GM12892 (cell line): ENCODE measurements at places on chromosomes 5 and 9.
A peak's percentile ranks its signal among the peaks of the same experiment; 100 is the strongest.

- no peak for DNase-seq
These were observed 81.2 kb downstream of the ZNF618 start for GRCh38 chr9:113957351-113957750.

DNA sequence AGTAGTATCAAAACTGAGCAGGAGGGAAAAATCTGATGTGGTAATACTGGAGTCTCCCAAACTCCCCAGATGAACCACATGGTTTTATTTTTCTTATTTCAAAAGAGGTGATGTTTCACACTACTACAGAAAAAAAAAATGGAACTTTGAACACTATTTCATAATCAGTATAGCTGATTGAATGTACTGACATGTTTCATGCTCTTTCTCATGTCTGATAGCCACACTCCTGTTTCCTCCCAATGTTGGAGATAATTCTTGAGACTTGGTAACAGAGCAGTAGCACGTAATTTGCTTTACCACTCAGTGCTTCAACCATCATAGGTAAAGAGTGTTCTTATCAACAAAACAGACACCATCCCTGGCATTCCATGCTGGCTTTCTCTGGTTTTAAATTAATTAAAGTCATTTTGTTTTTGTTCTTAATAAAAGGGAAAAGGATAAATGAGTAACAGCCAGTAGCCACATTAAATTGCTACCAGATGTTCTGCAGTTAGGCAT, 85.2 kb downstream of the MUSK start:
- no peak for DNase-seq

GRCh38 chr9:125486576-125486975, 220.4 kb downstream of the MAPKAP1 start:
- no peak for DNase-seq

DNA sequence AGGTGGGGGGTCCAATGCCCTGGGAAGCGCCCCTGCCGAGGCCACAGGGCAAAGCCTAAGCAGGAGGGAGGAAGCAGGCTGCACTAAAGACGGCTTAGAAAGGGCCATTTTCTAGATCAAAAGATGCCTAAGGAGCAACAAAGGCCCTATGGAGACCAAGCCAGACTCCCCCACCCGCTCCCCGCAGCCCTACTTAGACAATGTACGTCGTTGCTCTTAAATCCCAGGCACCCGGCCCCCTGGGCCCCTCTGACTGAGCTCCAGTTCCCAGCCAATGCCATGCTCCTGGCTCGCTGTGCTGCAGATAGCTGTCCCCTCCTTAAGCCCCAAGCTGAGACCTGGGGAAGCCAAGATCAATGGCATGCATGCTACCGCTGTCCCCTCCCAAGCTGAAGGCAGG, 10.3 kb downstream of the IPPK start:
- no peak for DNase-seq

GRCh38 chr9:78035383-78035993, 3.9 kb upstream of the GNAQ start:
- peak; percentile 13 for DNase-seq

- no peak for DNase-seq
These were observed 26.9 kb downstream of the EXOC3 start for GRCh38 chr5:469752-470483.

DNA sequence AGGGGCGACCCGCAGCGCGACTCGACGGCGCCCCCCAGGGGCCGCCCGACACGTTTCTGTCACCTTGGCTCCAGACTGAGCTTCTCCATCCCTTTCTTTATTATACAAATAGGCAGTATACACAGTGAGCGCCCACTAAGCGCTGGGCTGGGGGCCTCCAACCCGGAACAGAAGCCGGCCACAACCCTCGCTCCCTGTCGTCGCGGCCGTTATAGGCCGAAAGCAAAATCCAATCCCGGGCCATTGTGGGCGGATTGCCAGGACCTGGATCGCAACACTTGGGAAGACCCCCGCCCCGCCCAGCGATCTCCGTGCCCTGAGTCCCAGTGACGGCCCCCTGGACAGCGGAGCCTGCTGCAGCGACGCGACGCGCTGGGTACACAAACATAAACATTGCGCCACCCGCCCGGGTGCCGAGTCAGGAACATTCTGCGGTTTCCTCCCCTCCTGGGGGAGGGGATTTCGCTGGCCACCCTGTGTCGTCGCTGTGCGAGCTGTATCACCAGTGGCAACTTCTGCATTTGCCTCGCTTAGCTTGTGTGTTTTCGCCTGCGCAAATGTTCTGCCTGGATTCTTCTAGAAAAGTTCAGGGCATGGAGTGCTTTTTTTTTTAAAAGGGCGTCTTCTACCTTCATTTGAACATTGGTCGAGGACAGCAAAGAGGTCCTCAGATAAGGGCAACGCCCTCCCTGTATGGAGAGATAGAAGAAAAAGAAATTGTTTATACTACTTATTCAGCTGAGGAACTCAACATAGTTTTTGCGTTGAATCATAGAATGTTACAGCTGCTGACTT, 1.3 kb upstream of the DUSP1 start:
- peak; percentile 64 for DNase-seq

- DNase-seq, result no peak
These were observed 247.7 kb downstream of the ENC1 start for GRCh38 chr5:74392711-74393351.

- no peak for DNase-seq
These were observed 55.3 kb upstream of the SLC30A5 start for GRCh38 chr5:69038539-69038938.

DNA sequence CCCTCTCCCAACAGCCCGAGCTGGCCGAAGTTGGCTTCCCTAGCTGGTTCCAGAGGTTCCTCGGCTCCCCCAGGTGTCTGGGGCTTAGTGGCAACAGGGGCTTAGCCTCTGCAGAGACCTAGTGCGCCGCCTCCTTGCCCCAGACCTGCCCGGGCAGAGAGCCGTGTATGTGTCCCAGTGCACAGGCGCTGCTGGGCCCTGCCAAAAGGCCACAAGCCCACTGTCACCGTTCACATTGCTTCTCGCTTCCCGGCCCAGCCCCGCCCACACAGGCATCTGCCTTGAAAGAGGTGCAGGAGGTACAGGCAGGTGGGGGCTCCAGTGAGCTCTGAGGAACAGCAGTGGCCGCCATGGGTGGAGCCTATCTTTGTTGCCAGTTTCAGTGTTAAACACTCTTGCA, 2.5 kb upstream of the CACFD1 start:
- no peak for DNase-seq

DNA sequence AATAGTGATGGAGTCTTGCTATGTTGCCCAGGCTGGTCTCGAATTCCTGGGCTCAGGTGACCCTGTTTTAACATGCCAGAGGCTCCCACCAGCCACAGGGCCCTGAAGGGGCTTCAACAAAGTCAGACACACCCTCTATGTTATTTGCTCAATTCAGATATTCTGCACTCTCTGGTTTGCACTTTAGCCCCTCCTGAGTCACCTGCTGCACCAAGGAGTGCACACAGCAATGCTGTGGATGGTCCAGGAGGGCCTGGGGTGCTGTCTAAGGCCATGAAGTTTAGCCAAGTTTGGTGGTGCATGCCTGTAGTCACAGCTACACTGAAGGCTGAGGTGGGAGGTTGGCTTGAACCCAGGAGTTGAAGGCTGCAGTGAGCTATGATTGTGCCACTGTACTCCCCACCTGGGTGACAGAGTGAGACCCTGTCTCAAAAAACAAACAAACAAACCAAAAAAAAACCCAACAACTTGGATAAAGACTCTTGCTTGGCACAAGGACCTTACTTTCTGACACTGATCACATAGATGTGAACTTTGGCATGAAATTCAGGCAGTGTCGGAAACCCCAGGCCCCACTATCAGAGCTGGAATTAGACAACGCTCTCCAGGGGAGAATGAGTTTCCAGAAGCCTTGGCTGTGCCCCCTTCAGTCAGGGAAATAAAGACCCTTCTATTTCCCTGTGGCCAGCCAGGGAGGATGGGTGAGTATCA, 39.7 kb upstream of the CDKN2AIPNL start:
- DNase-seq, result no peak

GRCh38 chr5:20617841-20618240, 629.8 kb upstream of the CDH18 start:
- DNase-seq, result no peak

DNA sequence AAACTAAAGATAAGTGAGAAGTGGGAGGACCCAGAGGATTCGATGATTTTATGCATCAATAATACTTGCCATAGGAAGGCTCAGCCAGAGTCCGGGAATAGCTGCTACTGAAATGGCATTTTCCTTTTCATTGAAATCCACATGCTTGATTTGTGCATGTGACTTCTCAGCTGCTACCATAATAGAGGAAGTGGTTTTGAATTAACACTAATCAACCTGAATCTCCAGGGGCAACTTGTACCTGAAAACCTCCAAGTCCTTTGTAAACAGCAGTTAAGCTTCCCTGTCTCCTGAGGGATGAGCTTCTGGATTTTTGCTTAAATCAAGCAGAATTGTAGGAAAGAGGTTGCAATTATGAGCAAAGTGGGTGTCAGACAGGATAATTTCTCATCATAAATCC, 124.9 kb downstream of the PPP2R2B start:
- DNase-seq, result no peak

DNA sequence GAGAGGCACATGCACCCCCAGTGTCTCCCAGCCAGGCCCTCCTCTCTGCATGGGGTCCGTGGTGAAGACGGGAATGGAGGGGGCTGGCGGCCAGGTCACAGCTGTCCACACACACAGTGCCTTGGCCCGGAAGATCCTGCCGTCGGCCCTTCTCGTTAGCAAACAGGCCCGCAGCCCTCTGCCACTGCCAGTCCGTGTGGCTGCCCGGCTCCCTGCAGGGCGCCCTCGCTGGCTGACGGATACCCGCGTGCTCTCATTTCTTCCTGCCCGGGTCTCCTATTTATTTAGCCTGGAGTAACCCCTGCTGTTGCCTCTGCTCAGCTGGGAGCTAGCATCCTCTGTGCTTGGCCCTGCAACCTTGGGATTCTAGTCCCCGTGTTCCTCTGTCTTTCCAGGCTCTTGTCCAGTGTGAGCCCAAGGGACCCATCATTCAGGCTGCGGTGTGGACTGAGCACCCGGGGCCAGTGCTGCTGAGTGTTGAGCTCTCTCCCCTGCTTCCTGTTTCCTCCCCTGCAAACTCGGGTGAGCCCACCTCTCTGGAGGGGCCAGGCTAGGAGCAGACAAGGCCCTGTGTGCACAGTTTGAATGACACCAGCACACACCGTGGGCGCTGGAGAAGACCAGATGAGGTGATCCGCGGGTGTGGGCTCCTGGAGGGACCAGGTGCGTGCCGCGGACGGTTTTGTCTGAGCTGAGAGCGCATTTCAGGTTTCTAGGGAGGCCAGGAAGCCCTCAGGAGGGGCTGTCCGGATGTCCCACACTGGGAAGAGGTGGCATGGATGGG, 14.6 kb upstream of the RNU6ATAC start:
- peak; percentile 9 for DNase-seq

DNA sequence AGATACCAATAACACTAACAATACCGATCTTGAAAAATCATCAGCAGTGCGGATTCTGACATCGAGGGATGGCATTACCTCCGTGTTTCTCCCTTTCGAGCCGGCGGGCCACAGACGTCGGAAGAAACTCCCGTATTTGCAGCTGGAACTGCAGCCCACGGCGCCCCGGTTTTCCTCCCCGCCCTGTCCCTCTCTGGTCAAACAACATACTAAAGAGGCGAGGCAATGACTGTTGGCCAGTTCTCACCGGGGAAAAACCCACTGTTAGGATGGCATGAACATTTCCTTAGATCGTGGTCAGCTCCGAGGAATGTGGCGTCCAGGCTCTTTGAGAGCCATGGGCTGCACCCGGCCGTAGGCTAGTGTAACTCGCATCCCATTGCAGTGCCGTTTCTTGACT, 32.8 kb downstream of the OLFM1 start:
- DNase-seq, result no peak

- no peak for DNase-seq
These were observed 209.1 kb upstream of the TUT7 start for GRCh38 chr9:86563350-86563749.

- no peak for DNase-seq
These were observed 96.6 kb downstream of the MARCHF11 start for GRCh38 chr5:16082982-16083381.

- no peak for DNase-seq
These were observed 48.2 kb downstream of the DAB2IP start for GRCh38 chr9:121699571-121700164.

GRCh38 chr5:168950241-168950951, 350.5 kb downstream of the SLIT3 start:
- no peak for DNase-seq

DNA sequence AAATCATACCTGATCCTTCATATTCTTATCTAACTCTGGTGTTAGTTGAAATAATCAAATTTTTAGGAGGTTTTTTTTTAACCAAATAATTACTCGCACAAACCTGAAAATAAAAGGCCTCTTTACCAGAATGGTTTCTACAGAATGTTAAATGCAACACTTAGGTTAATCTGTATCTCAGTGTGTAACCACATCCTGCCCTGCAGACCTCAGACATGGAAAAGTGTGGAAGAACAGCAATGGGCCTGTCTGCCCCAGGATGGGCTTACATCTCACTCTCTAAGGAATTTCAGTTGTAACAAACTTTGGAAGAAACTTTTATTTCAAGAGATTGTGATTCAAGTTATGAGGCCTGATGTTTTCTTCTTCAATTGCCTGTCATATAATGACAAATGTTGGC, 32.5 kb upstream of the MIER3 start:
- DNase-seq, result no peak

GRCh38 chr9:71326360-71326759, 204.9 kb upstream of the TRPM3 start:
- no peak for DNase-seq

DNA sequence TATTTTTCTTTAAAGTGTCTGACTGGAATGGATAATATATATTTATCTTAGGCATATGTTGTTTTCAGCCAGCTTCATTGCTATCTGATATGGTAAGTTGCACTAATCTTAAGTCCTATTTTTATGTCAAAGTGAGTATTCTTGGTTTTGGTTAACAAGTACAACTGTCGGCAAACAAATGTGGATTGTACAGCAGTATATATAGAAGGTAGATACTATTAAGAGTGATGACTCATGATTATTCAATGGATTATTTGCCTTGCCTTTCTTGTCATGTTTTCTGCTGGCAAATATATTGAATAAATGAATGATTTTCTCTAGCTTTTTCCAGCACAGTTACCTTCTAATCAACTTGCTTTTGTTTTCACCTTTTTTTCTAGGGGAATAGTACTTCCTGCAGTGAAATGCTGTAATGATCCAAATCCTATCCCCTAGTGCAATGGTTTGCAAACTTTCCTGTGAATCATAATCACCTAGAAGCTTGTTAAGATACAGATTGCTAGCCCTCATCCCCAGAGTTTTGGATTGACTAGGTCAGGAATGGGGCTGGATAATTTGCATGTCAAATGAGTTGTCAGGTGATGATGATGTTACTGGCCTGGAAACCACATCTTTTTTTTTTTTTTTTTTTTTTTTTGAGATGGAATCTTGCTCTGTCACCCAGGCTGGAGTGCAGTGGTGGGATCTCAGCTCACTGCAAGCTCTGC, 60.8 kb upstream of the ARRDC3 start:
- DNase-seq, result no peak
